ENCODE measurements at places on chromosomes 5 and 9.

DNA sequence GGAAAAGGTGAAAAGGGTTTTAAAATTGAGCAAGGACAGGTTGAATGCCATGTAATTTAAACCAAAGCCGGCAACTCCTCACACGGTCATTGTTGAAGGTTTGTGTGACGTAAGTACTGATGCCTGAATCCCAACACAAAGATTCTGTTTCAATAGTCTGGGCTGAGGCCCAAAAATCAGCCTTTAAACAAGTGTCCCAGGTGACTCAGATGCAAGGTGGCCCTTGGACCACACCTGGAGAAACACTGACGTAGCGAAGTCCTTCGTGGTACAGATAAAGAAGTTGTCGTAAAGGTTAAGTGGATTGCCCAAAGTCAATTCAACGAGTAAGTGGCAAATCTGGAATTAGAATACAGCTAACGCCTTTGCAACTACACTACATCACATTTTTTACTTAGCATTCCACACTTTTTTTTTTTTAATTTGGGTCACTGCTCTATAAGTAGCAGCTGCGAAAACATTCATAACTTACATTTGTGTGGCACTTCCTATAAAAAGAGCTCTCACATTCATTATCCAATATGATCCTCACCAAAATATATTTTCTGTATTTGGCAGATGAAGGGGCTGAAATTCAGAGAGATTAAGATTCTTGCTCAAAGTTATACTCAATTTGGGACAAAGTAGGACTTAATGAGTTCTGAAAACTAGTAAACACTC is 111.3 kb downstream of the LPAR1 start:
- DNase-seq, result no peak

- DNase-seq, result peak; percentile 86
These were observed 9.3 kb upstream of the TEX48 start for GRCh38 chr9:114691046-114691955.

GRCh38 chr5:149424371-149425315 is 45.6 kb upstream of the IL17B start:
- no peak for DNase-seq

- DNase-seq, result peak; percentile 73
These were observed 41.0 kb downstream of the ESM1 start for GRCh38 chr5:54944364-54944763.

DNA sequence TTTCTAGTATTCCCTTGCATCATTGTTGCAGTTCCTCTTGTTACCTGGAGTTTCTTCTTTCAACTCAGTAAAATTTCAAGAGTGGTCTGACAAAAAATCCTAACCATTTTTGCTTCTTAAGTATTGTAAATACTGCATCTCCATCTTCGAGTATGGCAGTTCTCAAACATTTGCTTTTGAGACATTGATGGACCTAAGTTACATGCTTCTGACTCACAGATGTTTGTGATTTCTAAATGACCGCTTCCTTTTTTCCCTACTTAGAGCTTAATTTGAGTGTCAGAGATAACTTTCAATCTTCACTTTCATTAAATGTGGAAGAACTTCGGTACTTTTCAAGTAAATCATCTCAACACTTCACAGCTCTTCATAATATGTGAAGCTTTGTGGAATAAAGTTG is 4.2 kb downstream of the UHRF2 start:
- no peak for DNase-seq

DNA sequence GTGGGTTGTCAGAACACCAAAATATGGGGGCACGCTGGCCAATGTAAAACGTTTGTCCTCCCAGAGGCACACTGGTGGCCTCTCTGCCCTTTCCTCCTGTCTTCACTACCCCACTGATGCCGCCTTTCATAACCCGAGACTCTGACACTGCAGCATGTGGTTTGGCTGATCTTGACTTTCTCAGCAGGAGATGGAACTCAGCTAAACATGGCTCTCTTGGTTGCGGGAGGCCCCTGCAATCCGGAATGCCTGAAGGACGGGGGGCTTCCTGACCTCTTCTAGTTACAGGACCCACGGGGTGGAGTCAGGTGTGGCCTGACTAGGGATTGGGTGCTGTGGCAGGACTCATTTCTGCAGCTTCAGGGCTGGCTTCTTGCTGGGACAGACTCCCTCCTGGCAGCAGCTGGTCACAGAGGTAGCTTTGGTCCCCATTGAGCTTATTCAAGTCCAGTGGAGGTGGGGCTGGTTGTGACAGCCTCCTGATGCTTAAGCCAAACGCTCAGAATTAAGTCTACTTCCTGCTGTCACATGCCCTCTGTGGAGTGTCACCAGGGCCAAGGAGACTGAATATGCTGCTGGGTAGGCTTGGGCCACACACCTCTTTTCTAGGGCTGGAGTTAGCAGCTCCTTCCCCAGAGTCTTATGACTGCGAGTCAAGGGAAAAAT is 44.2 kb downstream of the NXNL2 start:
- peak; percentile 75 for DNase-seq

DNA sequence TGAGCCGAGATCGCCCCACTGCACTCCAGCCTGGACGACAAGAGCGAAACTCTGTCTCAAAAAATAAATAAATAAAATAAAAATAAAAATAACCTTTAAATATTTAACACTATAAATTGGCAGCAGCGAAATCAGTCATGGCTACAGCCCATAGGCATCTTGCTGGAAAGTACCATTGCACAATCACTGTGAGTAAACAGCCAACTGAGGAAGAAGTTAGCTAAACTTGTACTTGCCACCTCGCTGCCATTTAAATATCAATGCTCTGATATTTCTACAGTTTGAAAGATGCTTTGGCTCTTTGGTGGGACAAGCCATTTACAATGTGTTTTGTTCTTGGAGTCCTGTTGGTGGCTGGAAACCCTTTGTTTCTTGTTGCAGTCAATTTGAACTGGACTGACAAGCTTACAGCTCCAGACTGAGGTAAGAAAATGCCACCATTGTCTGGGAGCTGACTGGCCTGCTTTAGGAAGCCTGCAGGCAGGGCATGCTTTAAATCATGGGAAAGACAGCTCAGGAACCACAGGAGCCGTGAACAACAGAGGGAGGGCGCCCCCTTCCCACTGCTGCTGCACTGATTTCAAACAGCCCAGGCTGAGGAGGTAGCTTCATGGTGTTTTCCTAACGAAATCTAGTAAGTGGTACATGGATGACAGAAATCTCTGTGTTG is 322.8 kb upstream of the RFX3 start:
- DNase-seq, result peak; percentile 52

DNA sequence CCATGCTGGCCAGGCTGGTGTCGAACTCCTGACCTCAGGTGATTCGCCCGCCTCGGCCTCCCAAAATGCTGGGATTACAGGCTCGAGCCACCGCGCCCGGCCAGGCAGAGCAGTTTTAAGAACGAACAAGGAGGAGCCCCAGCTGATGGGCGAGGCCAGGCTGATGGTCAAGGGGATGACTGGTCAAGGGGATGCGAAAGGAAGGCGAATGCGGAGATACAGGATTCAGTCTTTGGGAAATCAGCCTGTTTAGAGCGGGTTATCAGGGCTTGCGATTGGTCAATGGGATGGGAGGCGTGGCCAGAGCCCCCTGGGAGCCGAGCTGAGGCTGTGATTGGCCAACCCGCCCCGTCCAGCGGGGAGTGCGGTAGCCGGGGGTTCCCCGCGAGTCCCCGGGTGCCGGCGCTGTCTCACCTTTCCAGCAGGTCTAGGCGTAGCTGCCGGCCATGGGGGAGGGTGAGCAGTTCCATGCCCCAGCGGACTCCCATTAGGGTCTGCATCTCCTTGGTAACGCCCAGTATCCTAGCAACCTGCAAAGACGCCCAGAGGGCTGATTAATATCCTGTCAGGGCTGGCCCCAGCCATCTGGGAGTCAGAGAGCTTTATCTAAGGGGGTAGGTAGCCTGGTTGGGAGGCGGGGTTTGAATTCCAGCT is 7.5 kb upstream of the TOR2A start:
- DNase-seq, result no peak

DNA sequence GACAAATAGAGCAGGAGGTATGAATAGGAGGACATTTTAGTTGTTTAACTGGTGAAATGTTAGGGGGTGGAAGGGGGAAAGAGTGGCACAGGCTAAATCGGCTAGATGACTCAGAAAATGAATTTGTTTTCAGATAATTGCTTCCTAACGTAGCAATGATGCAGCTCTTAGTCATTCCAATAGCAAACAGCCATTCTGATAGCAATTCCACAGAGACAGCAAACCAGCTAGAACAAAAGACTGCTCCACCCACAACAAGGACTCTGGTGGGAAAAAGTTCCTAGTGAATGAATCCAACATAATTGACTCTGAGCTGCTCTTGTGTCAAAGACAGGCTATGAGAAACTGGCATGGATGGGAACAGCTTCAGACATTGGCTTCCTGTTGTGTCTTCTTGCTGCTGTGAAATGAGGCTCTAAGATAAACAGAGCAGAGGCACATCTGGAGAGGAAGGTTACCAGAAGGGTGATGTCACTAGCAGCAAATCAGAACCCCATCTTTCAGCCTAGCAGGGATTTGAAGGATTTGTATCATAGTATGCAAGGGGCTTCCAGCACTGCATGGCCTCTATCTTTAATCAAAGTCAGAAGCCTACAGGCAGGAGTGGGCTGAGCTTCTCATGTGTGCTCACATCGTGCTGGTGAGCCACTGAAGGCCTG is 28.1 kb upstream of the F2RL1 start:
- peak; percentile 98 for DNase-seq

GRCh38 chr5:176538230-176538988 is 1.2 kb upstream of the RNF44 start:
- DNase-seq, result no peak

DNA sequence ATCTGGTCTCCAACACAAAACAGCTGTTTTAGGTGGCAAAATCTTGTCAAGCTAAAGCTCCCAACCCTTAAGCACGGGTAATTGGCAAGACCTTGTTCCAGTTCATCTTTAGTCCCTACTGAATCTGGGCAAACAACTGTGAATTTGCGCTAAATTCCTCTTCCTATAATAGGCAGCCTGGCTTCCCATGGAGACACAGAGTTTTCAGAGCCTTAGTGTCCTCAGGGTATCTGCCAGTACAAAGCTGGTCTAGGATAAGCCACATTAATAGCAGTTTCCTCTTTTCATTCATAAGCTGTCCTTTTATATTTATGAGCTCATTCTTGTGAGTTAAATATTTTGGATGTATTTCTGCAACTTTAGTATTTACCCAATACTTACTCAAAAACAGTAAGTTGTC is 59.5 kb downstream of the FGF10 start:
- DNase-seq, result no peak

GRCh38 chr9:20395651-20396050 is 226.6 kb downstream of the MLLT3 start:
- DNase-seq, result no peak

- no peak for DNase-seq
These were observed 1381.4 kb upstream of the CDH6 start for GRCh38 chr5:29811914-29812679.

DNA sequence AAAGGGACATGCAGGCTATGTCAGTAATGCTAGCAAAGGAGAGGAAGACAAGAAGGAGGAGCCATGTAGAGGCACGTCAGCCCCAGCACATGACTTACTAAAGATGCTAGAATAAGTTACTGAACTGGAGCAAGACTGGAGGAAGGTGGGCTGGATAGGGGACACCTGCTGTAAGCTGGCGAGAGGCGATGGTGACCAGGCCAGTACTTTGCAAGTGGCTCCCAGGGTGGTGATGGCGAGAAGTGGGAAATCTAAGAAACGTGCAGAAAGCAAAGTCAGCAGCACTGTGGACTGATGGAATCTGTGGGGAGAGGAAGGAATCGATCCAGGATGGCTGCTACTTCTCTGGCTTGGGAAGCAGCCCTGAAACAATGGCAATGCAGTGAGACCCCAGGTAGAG is 617.1 kb upstream of the ADAMTS16 start:
- no peak for DNase-seq

GRCh38 chr9:101219030-101219429 is 165.8 kb downstream of the BAAT start:
- DNase-seq, result no peak

DNA sequence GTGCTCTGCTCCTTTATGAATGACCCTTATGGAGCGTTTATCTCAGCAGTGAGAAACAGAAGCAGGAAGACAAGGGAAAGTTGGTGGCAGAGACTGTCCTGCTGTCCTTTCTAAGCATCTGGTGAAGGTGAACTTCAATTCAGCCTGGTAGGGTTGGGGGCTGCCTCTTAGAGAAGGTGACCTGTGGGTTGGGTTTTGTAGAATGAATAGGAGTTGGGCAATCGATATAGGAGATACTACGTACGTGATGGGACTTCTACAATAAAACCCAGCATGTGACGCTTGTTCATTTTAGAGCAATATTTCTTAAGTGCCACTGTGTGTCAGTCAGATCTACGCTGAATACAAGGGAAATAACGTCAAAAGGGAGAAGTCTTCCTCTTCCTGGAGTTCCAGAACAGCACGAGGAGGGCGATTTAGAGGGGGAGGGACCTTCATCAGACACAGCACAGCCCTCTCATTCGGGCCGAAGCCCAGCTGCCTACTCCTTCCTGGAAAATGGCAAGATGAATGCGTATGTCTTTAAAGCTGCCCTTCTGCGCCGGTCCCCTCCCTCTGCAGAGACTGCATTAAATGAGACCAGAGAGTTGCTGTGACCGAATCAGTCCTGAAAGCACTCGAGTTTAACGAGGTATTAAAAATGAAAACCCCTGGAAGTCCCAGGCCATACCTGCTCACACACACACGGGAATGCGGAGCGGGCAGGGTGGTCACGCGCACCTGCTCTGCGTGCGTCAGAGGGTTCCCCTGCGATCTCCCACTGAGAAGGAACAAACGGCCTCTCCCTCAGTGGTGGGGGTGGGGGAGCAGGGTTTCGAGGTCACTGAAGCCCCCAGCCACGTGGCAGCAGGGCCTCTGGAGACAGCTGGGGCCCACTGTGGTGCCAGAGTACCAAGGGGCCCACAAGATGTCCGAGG is 85.3 kb upstream of the SARDH start:
- no peak for DNase-seq

DNA sequence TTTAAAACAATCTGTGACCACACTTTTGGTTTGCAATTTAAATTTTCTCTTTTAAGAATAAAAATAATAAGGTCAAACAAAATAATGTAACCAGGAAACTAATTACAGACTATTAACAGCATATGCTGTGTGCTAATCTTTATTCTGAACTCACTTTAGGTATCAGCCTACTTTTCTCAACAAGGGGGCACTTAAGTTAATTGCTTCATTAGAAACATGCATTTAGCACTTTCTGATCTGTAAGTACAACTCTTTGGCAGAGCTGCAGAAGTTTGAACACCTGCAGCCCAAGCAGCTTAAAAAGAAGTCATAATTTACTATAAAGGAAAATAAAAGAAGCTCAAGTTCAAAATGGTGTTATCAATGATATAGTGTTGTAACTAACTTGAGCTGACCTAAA is 21.7 kb downstream of the XRCC4 start:
- no peak for DNase-seq

DNA sequence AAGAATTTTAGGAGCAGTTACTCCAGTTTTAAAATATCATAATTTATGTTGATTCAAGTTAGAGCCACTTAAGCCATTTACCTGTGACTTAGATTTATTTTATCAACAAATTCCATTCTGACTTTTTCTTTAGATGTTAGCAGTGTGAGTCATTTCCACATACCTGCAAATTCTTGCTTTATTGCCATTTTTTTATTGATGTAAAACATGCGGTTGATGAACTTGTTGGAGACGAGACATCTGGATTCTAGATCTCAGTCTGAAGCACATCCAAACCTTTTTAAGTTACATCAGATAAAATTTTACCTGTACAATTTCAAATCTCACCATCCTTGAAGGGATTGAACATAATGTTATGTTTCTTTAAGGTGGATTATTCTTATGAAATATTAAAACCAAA is 240.9 kb downstream of the IRX1 start:
- no peak for DNase-seq

GRCh38 chr5:179805070-179805528 is 1.6 kb downstream of the MGAT4B start:
- DNase-seq, result no peak

GRCh38 chr5:96140496-96140895 is 178.8 kb upstream of the ELL2 start:
- no peak for DNase-seq
